Ovary (tissue), 10 donors: ENCODE measurements at places on chromosomes 13 and 19.

- DNase-seq = no peak
Measured at GRCh38 chr13:111879719-111880118, 187.2 kb upstream of the SOX1 start.

GRCh38 chr19:48085904-48086864, 24.4 kb downstream of the PLA2G4C start:
- DNase-seq = no peak

- no peak for DNase-seq
Measured at GRCh38 chr13:32695602-32696250, 109.5 kb downstream of the PDS5B start.

GRCh38 chr19:17327068-17327653, 7.5 kb downstream of the ANO8 start:
- no peak for DNase-seq

- no peak for DNase-seq
Measured at GRCh38 chr19:5489551-5489950, 34.3 kb downstream of the ZNRF4 start.

- no peak for DNase-seq
Measured at GRCh38 chr19:50515168-50515561, 1.5 kb upstream of the ASPDH start.

DNA sequence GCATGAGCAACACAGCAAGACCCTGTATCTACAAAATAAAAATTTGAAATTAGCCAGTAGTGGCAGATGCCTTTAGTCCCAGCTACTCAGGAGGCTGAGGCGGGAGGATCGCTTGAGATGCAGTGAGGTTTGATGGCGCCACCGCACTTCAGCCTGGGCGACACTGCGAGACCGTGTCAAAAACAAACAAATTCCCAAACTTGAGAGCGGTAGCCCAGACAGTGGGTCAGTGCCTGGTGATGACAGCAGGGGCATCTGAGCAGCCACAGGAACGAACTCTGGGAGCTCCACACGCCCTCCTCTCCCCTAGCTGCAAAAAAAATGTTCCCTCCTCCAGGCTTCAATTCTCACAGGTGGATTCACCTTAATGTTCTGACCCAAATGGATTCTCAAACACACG, 14.1 kb downstream of the ZNF490 start:
- DNase-seq = no peak
